ENCODE measurements at places on chromosomes 4 and X. TPM values are rescaled to one million over a fixed set of nuclear protein-coding genes. Genes with fewer than 3 reads are reported as not detected.

DNA sequence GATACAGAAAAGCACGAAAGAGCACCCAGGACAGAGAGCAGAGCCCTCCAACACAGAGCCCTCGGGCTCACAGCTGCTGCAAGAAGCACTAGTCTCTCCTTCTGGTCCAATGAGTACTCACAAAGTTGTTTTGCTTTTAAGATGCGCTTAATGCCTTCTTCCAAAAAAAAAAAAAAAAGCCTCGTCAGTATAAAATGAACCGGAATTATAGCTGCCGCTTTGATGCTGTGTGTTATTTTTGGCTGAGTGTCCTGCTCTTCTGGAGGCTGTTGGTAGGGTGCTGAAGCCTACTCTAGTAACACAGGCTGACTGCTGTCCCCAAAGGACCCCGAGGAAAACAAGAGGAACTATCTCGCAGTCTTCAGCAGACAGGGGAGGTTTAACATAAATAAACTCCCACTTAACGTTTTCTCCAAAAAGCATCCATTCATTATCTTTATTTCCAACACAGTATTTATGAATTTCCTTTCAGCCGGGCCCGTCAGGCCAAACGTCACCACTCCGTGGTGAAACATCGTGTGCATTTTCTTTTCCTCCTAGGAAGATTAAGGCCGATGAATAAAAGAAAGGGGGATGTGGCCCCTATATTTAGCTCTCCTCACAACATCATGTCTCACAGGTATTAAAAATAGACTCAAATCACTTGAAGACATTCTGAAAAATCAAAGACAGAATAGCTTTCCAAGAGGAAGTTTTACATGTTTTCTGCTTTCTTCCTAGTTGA, 213.7 kb upstream of the PPARGC1A start:
- DNase-seq: no peak

DNA sequence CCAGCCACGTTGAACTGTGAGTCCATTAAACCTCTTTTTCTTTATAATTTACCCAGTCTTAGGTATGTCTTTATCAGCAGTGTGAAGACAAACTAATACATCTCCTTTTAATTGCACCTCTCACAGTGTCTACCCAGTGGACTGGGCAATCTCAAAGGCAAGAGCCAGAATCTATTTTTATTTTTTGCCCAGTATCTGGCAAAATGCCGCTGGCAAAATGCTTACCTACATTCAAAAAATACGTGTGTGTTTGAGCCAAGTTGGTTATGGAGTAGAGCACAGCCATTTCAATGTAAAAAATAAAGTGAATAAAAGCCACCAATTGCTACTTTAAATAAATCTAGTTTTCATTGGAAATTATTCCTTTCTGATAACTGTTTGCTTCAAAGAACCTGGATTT, 199.9 kb downstream of the GC start:
- no peak for DNase-seq

- DNase-seq: no peak
Observed at GRCh38 chr4:165540206-165540830, 161.5 kb downstream of the CPE start.

- no peak for DNase-seq
Observed at GRCh38 chr4:4867375-4868039, 8.0 kb downstream of the MSX1 start.

- no peak for DNase-seq
Observed at GRCh38 chrX:10244915-10245622, 88.3 kb downstream of the CLCN4 start.

- no peak for DNase-seq
Observed at GRCh38 chr4:24924309-24924781, 11.5 kb upstream of the CCDC149 start.

- DNase-seq: no peak
Observed at GRCh38 chr4:1344696-1345095, 2.3 kb upstream of the UVSSA start.

DNA sequence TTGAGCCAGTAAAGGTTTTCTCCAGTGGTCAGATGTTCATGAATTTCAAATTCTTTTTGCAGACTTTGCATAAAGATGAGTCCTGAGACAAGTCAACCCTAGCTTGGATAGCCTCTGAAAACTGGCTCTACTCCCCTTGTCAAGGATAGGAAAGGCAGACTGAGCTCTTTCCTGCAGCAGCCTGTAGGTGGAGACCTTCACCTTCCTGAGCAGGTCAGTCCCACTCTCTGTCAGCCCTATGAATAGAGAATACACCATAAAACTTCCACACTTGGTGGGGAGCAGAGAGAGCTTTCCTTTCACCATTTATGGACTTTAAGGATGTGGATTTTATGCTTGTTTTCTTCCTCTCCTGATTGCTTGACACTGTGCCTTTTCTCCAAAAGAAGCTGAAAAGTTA, 41.9 kb downstream of the PCDH19 start:
- DNase-seq: peak; percentile 3

DNA sequence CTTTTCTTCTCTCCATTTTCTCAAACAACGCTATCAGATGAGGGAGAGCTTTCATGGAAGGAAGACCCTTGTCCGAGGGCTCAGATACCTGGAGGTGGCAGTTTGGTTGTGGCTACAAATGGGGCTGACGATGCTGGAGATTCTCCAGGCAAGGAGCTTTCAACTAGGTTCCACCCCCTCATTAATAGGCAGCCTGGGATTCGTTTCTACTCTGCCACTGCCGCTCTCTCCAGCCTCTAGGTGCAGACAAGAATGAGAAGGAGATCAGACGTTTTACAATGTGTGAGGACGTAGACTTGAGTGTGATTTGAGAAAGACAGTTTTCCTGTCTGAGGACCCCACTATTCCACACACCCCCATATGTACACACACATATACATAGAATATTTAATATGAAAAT, 53.1 kb downstream of the ETNPPL start:
- no peak for DNase-seq

DNA sequence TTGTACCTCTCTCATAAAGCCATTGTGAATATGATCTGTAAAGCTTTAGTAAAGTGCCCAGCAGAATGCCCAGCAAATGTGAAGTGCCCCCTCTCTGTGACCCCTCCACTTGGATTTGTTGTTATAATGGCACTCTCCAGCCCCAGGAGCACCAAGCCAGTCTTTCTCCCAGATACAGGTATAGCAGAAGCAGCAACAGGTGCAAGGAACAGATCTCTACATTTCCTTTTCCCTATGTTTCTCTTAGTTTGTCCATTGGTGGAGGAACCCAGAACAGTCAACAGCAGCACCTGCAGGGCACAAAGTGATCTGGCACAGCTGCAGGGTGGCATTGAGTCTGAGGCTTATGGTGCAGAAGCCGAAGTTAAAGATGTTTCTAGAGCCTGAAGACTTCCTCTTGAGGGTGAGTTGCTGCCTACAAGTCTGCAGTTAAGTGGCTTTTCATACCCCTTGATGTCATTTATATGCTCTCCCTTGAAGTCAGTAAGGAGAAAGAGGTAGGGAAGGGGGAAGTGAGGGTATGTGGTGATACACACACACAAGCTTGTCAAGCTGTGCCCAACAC, 16.1 kb upstream of the CXCL3 start:
- no peak for DNase-seq

The GIMD1 gene
- not detected for total RNA-seq

The SHOX gene
- total RNA-seq: not detected

The CT45A10 gene
- not detected for total RNA-seq

The IGFBP7 gene
- not detected for total RNA-seq

The BEND2 gene
- total RNA-seq: not detected
